NCI-H82 (cell line): ENCODE measurements at places on chromosomes 3 and 15.
A peak's percentile ranks its signal among the peaks of the same experiment; 100 is the strongest.

DNA sequence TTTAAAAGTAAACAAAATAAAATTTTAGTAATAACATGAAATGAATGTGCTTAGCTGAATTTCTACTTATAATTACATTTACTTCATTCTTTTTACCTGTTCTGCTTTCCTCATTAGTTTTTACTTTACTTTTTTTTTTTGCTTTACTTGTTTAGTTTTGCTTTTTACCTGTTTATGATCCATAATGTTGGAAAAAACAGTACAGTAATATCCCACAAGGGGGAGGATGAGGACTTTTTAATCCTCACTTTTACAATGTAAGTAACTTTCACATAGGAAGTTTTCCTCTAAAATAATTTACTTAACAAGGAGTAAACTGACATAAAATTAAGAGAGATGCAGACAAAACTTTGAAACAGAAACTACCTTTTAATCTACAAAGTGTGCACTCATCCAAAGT is 268.7 kb downstream of the TBC1D5 start:
- no peak for DNase-seq

DNA sequence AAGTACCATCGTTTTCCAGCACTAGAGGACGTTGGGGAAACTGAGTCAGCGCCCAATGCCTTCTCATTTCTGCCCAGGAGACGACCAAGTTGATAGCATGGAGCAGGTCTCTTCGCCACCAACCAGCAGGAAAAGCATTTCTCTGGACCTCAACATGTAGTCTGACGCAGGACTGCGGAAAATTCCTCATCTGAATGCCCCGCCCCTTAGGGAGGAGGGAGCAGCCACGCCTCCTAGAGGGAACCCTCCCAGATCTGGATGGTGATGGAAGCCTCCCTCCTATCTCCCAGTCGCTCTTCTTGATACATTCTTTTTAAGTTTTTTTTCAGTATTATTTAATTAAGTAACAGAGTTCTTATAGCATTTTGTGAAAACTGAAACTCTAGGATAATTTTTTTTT is 17.4 kb upstream of the MINDY4B start:
- peak; percentile 59 for DNase-seq

GRCh38 chr15:86691091-86691663 is 611.5 kb downstream of the AGBL1 start:
- peak; percentile 60 for DNase-seq

DNA sequence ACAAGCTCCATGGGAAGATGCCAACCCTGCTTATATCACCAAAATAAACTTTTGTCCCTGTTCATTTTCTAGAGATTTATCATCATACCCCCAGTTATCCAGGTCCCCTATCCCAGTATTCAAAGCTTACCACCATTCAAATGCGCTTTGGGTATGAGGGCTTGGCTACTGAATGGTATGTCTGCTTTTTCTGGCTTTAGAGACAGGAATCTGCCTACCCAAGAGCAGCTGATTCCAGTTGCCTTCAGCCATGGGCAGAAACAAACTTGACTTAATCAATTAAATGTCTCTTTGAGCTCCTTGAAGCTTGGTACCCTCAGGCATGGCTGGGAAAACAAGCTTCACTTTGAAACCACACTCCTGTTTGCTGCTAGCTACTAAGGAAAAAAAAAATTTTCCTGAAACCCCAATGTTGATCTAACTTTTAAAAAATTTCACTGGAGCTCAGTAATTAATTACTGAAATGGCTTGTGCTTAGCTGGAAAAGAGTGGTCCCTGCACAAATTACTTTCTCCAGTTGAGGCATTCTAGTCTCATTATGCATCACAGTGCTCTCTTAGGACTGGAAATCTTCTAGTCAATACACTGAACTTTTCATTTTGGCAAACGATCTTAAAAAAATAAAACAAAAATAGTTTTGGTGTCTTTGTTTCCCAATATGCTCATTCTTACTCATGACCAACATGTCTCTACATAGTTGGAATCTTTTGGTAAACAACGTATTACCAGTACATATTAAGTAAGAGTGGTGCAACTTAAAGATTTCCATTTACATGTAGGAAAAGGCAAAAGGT is 242.8 kb downstream of the DTWD1 start:
- no peak for DNase-seq

GRCh38 chr3:124221422-124221821 is 229.5 kb upstream of the ROPN1 start:
- no peak for DNase-seq

DNA sequence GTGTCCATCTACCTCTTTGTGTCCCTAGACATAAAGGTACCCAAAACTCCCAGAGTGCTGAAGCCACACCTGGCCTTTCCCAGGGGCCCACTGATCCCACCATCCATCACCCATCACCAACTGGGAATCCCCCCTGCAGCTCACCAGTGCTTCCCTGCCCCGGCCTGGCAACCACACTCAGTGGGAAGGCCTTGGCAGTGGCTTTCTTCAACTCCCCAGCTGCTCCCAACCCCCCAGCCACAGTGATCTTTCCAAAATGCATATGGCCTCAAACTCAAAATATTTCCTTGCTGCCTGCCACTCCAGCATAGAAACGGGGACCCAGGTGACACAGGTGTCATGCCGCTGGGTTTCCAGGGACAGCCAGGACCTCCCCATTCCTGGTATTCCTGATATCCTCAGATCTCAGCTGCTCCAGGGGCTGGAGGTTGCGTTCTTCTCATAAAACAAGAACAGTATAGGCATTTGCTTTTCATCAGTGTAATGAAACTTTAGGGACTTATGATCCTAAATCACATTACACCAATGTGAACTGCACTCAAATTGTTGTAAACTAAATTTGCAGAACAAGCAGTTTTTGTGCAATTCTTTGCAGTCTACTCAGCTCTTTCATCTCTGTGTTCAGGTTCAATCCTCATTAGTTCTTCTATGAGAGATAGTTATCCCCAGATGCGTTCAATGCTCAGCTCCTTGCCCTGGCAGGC is 1.3 kb downstream of the OCA2 start:
- no peak for DNase-seq

GRCh38 chr15:58111718-58112104 is 26.5 kb upstream of the AQP9 start:
- no peak for DNase-seq

- peak; percentile 50 for DNase-seq
These were observed 123.3 kb upstream of the NANOGP8 start for GRCh38 chr15:35208353-35208752.

- DNase-seq = no peak
These were observed 238.6 kb downstream of the ADAMTSL3 start for GRCh38 chr15:83892498-83892897.

DNA sequence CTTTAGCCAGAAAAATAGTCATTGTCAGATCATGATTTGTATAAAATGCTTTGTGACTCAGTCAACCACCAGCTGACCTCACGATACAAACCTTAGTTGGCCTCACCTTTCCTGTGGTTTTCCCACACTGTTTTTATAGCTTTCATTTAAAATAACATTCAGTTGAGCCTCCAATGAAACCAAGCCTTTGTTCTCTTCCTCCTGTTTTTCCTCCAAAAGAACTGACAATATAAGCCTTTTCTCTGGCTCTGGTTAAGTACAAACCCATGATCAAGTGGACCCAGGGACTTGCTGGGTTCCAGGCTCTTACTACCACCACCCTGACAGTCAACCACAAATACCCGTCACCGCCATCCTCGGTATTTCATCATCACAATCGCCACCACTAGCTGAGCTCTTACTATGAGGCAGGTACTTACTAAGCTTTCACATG is 81.7 kb downstream of the TAMM41 start:
- no peak for DNase-seq

- no peak for DNase-seq
These were observed 121.6 kb downstream of the EEFSEC start for GRCh38 chr3:128274837-128275236.

GRCh38 chr3:115627180-115628074 is 4.1 kb downstream of the GAP43 start:
- DNase-seq = peak; percentile 90

- peak; percentile 23 for DNase-seq
These were observed 1.5 kb downstream of the ZIC1 start for GRCh38 chr3:147410526-147411237.

- DNase-seq = no peak
These were observed 32.1 kb upstream of the TNFAIP8L3 start for GRCh38 chr15:51126842-51127241.

- no peak for DNase-seq
These were observed 20.4 kb upstream of the AP4E1 start for GRCh38 chr15:50888054-50888453.

- no peak for DNase-seq
These were observed 3.7 kb upstream of the KNG1 start for GRCh38 chr3:186713499-186713898.

DNA sequence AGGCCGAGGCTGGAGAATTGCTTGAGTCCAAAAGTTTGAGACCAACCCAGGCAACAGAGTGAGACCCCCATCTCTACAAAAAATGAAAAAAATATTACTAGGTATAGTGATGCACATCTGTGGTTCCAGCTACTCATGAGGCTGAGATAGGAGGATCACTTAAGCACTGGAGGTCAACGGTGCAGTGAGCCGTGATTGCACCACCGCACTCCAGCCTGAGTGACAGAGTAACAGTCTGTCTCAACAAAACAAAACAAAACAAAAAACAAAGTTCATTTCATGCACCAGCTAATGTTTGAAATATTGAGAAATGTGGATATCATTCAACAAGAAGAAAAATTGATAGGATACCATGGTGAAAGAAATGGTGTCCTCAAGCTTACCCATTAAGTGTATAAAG is 450.5 kb upstream of the TPRG1 start:
- no peak for DNase-seq

DNA sequence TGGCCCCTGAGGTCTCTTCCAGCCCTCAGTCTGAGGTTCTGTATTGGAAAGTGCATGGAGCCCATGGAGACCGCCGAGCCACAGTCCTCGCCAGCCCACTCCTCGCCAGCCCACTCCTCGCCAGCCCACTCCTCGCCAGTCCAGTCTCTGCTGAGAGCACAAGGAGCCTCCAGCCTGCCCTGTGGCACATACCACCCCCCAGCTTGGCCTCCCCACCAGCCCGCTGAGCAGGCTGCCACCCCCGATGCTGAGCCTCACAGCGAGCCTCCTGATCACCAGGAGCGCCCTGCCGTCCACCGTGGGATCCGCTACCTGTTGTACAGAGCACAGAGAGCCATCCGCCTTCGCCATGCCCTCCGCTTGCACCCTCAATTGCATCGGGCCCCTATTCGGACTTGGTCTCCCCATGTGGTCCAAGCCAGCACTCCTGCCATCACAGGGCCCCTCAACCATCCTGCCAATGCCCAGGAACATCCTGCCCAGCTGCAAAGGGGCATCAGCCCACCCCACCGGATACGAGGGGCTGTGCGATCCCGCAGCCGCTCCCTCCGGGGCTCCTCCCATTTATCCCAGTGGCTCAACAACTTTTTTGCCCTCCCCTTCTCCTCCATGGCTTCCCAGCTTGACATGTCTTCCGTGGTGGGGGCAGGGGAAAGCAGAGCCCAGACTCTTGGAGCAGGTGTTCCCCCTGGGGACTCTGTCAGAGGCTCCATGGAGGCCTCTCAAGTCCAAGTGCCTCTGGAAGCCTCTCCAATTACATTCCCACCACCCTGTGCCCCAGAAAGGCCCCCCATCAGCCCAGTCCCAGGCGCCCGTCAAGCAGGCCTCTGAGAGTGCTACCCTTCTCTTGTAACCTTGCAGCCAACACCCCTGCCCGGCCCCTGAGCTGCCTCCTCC is 40.9 kb downstream of the PML start:
- peak; percentile 21 for DNase-seq

GRCh38 chr3:1600206-1600605 is 498.5 kb upstream of the CNTN4 start:
- DNase-seq = no peak

GRCh38 chr15:99135194-99135593 is 30.3 kb downstream of the SYNM start:
- DNase-seq = no peak

DNA sequence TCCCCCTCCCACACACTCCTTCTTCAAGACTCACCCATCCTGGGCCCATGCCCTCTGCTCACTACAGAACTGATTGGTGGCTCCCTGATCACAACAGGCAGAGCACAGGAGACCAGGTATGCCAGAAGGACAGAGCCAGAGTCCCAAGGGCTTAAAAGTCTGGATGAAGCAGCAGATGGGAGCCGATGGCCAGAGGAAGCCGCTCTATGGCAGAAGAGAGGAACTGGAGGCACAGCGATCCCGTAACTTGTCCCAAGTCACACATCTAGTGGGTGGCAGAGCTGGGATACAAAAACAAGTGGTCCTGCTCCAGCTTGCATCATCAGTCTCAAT is 20.7 kb downstream of the ITGA11 start:
- peak; percentile 54 for DNase-seq

DNA sequence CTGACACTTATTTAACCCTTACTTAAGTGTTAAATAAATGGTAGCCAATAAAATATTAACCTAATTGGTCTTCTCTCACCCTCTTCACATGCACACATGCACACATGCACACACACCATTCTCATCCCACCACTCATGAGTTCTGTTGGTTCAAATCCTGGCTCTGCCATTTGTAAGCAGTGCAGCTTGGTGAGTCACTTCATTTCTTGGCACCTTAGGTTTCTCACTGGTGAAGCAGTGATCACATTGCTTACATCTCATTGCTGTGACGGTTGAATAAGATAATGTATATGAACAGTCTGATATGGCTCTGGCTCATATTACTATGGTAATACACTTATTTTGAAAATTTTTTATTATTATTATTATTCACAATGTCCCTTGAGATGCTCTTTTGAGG is 33.8 kb downstream of the RIOX2 start:
- DNase-seq = no peak

DNA sequence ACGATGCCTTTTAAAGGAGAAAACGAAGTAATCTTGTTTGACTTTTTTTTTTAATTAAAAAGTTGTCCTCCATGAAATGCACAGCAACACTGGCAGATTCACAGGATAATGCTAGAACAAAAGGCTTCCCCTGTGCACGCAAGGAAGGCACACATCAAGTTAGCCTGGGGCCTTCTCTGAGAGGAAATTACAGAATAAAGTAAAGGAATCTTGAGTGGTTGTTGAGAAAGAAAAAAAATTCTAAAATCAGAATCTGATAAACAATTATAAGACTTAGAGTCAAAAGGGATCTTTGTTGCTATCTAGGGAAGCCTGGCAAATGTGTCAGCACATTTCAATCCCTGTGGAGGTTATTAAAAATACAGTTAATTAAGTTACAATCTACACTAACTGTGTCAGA is 946.0 kb downstream of the IGSF11 start:
- no peak for DNase-seq

DNA sequence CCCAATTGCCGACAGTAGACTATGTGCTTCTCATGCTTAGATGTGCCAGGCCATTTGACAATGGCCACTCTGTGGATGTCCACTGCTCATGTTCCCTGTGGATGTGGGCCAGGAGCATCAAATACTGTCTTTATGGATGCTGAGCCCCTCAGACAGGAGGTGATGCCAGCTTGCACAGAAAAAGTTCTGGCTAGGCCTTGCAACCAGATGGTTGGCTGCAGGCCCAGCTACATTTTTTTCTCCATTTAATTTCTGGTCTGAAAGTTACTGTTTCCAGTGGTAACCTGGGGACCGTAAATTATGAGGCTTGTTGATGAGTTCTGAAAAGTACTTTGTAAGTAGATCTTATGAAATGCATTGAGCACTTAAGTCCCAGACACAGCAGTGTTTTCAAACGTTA is 228.5 kb downstream of the CHL1 start:
- no peak for DNase-seq
